NCI-H1694 treated with DMSO at 0.1 percent for 48 hours (cell line): ENCODE measurements at places on chromosomes 16 and 17.

DNA sequence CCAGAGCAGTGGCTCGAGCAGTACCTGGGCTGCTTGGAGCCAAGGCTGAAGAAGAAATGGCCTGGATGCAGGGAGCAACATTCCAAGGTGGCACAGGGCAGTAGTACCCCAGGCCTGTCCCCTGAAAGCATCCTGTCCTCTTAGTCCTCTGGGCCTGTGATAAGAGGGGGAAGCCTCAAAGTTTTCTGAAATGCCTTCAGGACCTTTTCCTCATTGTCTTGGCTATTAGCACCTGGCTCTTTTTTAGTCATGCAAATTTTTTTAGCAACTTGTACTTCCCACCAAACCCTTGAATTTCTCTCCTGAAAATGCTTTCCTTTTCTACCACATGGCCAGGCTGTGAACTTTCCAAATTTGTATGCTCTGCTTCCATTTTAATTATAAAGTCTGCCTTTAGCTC, 148.9 kb downstream of the HS3ST2 start:
- DNase-seq = no peak

DNA sequence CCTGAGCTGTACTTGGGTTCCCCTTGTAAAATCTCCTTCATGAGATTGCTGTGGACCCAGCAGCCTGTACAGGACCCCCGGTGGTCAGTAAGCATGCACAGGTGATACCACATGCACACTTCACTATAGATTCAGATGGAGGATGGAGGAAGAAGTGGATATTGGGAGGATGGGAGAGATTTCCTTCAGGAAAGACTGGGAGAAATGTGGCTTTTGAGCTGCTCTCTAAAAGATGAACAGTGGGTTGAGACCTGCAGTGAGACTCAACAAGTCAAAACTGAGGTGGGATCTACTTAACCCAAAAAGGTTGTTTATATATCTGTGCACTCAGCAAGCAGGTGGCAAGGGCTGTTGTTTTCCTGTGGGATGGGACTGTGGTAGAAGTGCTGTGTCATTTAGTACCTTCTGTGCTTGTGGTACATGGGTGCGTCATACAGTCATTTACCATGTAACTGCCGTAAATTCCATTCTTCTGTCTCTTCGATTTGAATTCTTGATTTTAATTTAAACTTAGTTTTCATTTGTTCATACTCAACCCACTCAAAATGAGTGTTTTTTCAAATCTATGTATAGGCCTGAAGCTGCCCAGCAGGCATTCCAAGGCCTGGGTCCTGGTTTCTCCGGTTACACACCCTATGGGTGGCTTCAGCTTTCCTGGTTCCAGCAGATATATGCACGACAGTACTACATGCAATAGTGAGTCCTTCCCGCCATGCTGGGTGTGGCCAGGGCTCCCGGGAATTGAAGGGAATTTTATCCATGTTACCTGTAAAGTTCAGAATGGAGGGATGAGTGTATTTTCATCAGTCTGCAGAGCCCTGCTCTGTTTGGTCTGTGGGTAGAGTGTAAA, 6.9 kb downstream of the HERPUD1 start:
- no peak for DNase-seq

DNA sequence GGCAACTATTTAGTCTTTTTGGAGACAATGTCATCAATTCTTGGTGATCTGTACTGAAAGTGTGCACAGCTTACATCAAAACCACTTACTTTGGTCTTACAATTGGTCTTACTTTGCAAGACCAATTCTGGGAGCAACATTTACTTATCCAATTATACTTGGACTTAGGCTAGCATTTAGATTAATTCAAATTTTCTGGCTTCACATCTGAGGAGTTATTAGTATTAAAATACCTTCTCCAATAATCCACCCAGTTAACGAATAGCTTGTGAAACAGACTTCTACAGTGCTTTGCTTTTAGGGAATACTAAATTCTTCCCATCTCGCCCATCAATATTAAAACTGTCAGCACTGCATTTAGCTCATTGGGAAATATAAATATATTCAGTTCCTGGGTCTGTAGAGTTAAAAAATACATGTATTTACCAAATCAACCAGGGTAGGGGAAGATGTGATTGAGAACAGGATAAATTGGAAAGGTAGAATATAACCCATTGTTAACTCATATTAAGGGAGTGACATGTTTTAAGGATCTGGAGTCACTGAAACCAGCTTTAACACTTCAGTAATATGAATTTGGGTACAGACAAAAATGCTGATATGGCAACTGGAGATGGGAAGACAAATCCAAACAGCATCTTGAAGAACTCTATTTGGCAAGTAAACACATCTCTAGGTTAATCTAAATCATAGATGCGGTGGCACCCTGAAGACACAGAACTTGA, 9.2 kb upstream of the VEZF1 start:
- DNase-seq = no peak

GRCh38 chr16:81939164-81940056, 71.9 kb downstream of the SDR42E1 start:
- no peak for DNase-seq

- DNase-seq = no peak
These were observed 84.6 kb downstream of the C16orf78 start for GRCh38 chr16:49458243-49458642.

GRCh38 chr17:72204742-72205141, 83.9 kb downstream of the SOX9 start:
- no peak for DNase-seq

DNA sequence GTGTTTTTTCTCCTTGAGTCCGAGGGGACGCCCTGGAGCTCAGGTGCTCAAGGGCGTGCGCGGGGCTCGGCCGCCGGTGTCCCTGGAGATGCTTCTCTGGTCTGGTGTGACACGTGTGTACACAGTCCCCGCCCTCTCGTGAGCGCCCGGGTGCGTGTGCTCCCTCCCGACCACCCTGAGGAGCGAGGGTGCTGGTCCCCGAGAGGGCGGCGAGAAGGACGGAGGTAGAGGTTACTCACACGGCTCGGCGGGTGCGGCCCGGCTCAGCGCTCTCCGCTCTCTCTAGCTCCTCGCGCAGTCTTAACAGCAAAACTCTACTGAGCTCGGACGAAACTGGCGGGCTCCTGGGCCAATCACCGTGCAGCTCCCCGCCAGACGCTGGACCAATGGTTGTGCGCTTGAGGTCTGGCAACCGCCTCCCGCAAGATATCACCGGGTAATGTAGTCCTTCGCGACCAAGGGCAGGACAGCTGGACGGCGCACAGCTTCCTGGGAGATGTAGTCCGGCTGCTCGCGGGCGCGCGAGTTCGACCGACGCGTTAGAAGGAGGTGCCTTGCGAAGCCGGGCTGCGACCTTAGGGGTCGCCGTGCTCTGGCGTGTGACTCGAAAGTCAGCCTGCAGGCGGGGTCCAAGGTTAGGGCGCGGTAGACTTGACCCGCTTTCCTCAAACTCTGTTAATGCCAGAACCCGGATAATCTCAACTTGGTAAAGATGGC, at the start of gene SLC25A19:
TSS of gene SLC25A19 (minus strand) at position 319 of the 717 bp plus-strand sequence. CDS start 2,669 bp downstream, outside the sequence.
- DNase-seq = peak; percentile 95
